NCI-H1930 (cell line): ENCODE measurements at places on chromosomes 7 and 10.

GRCh38 chr7:21884496-21884895 lies 61.2 kb downstream of the CDCA7L start:
- no peak for DNase-seq

- DNase-seq, result no peak
These were observed 597.6 kb downstream of the PARD3 start for GRCh38 chr10:34217524-34217923.

GRCh38 chr10:72834183-72834825 lies 59.2 kb upstream of the OIT3 start:
- DNase-seq, result no peak

GRCh38 chr7:26090927-26091519 lies 61.0 kb upstream of the NFE2L3 start:
- peak; percentile 10 for DNase-seq

DNA sequence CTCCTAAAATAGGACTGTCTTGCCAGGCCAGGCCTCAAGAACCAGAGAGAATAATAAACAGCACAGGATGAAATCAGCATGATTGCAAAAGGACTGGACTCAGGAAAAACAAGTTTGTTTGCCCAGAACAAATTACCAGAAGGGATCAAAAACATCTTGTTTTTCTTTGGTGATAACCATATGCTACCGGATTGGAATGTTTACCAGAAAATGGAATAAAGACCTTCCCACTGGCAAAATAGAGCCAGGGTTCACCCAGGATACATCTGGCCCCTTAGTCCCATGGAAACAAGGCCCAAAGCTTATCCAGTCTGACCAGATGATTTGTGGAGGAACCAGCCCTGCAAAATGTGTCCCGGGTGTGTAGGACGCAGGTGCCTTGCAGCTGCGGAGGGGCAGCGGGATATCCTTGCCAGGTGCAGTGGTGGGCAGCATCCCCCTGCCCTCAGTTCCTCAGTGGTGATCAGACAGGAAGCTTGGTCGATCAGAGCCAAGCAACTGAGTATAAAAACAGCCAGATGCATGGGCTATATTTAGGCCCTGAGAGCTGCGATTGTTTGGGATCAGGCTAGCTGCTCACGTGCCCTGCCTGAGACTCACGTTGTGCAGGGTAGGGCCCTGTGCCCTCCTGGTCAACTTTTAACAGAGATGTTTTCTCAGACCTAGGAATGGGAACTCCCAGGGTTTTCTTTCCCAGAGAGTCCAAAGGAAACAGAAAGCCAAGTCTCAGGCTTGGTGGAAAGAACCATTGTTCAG lies 4.6 kb upstream of the ZNF22 start:
- no peak for DNase-seq

DNA sequence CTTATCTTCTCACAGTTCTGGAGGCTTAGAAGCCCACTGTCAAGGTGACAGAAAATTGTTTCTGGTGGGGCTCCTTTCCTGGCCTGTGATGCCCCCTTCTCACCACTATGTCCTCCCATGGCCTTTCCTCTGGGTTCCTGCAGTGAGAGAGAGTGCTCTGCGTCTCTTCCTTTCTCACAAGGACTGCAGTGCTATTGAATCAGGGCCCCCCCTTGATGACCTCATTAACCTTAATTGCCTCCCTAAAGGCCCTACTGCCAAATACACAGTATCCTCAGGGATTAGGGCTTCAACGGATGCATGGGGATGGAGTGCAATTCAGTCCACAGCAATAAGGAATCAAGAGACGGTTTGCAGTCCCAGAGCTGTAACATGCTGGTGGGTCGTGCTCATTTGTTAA lies 82.0 kb upstream of the GRB10 start:
- no peak for DNase-seq

DNA sequence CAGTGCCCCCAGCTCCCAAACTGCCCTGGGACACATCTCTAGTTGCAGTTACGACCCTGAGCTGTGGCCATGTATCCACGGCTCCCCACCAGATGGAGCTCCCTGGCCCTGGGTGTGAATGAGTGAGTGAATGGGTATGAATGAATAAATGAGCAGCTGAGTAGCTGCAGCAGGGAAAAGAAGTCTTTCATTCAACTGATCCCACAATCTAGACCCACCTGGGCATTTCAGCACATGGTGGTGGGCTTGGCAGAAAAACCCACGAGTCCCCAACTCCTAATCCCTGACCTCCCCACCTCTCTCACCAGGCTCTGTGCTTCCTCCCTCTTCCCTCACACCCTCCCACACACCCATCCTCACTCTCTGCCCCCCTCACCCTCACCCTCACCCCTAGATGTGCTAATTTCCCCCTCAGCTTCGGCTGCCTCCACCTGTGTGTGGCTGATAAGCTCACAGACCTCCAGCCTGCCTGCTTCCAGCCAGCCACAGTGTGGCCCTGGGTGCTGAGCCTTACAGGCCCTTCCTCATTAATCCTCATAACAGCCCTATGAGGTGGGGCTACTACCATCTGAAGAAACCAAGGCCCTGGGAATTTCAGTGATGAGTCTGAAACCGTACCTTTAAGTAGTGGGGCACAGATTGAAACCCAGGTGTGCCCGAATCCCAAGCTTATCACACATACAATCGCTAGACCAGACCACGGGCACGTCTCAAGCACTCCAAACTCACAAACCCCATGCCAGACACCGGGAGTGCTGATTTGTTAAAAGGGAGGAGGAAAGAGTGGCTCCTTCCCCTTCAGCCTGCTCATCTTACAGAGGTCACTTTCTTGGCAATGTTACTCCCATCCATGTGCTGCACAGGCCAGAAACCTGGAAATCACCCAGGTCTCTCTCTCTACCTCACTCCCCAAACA lies 2.2 kb upstream of the ATP6V1F start:
- no peak for DNase-seq

DNA sequence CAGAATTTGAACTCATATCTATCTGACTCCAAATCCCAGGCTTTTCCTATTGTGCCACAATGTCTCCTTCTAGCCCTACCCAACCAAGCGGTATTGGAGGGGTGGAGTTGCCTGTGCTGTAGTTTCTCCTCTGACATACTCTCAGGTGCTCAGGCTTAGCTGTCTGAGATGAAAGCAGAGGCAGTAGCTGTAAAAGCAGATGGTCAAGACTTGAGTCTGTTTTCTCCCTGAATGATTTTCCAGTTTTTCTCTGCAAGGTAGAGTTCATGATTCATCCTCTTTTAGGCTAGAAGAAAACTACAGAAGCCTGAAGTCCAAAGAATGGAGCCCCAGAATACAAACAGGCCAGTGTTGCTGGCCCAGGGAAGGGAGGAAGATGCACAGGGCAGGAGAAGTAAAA lies 130.0 kb downstream of the PDE1C start:
- no peak for DNase-seq

DNA sequence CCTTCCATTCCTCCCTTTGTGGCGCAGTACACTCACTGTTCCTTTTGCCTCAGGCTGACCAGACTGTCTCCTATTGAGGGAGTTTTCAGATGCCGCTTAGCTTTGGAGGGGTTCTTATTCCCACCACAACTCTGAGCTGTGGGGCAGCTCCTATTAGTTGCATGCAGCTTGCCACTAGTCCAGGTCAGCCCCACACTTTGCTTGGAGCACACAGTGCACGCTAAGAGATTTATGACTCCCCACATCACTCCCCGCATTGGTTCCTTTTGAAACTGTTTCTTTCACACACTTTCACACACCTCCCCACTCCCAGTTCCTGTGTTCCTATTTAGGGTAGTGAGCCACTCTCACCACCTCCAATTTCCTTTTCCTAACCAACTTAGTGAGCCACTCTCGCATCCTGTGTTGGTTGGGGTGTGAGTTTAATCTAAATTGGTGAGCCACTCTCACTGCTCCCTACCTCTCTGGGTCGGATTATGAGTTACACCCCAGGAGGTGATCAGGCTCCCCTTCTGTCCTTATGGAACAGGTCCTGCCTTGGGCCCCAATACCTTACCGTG lies 10.4 kb upstream of the ZNF485 start:
- no peak for DNase-seq

- no peak for DNase-seq
These were observed 2.0 kb downstream of the BMPR1A start for GRCh38 chr10:86758189-86759072.

DNA sequence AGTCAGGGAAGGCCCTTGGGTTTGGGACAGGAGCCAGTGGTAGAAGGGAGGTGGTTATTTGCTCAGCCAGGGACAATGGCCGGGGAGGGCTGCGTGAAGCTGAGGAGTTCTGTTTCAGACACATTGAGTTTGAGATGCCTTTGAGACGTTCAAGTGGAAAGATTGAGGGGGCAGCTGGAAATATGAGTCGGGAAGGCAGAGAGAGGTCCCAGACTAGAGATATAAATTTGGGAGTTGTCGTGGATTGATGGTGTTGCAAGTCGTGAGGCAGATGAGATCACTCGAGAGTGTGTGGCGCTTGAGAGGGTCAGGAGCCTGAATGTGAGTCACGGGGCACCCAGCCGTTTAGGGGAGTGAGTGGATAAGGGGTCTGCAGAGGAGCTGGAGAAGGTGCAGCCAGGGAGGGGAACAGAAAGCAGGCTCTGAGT lies 73.3 kb downstream of the ZMIZ1 start:
- DNase-seq, result no peak

DNA sequence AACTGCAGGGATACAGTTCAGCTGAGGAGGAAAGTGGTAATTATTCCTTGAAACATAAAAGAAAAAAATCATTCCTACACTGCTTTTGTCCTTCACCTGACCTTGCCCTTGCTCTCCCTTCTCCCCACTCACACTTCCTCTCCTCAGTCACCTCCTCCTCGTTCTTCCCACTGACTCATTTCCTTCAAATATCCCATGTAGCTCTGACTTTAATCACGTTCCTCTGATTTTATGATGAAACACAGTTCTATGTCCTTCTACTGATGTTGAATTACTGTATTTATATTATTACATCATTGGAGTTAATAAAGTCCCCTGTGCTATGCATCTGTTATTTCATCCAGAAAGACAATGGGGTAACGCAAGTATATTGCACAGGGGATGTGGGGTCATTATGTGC lies 575.6 kb downstream of the POM121L12 start:
- no peak for DNase-seq

DNA sequence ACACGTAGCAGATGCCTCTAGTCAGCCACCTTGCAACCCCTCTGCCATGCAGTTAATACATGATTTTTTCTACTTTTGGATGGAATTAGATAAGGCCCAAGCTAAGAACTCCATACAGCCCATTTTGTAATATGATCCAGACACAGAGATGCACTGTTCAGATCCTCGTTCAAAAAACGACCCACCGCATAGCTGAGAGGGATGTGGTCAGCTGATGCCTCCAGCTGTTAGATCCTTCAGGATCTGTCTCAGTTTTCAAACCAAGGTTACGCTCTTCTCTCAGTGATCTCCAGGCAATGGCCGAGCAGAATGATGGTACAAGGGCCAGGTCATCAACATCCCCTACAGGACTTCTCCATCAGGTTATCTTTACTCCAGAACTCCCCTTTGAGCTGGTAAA lies 881.7 kb upstream of the C7orf33 start:
- no peak for DNase-seq

DNA sequence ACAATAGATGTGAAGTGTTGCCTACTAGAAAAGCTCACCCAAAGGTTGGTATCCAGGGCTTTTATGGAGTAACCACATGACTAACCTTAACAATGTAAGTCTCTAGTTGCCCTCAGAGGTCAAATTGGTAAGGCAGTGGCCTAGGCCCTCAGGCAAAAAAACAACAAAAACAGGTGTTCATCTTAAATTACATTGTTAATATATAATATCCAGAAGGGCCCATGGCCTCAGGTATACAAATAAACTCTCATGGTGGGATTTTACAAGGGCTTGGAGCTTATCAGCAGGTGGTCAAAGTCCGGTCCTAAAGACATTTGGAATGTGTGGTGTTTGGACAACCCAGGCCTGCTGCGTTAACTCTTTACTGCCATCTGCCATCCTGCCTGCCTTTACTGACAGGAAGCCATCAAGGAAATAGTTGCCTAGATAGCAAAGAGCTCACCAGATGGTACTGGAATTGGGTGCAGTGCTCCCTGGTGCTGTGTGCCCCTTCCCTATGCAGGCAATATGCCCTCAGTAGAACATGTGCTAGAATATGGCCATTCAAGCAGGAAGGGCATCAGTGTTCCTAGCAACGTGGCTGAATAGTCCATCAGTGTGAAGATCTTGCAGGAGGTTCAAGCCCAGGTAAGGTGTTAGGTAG lies 36.2 kb downstream of the TOMM7 start:
- DNase-seq, result no peak

GRCh38 chr10:8439040-8439439 lies 384.6 kb downstream of the GATA3 start:
- no peak for DNase-seq

- no peak for DNase-seq
These were observed 136.9 kb downstream of the KCNMA1 start for GRCh38 chr10:77500754-77501151.

- no peak for DNase-seq
These were observed 856.2 kb downstream of the SORCS1 start for GRCh38 chr10:106308284-106308683.

- no peak for DNase-seq
These were observed 56.5 kb downstream of the MMRN2 start for GRCh38 chr10:86900955-86901354.

DNA sequence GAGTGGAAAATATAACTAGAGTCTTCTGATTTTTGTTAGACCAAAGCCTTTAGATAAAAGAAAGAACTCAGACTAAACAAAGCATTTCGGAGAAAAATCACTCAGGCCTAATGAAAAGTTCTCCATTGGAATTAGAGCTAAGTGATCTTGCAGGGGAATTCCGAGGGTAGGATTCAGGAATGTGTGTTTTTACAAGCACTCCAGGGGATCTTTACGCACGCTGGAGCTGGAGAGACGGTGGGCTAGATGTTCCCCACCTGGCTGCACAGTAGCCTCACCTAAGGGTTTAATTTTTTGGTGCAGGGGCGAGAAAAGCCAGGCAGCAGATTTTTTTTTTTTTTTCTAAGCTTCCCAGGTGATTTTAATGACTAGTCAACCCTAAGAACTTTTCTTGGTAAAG lies 7.9 kb upstream of the PAPSS2 start:
- DNase-seq, result no peak

- no peak for DNase-seq
These were observed 68.1 kb downstream of the VPS41 start for GRCh38 chr7:38840736-38841460.

DNA sequence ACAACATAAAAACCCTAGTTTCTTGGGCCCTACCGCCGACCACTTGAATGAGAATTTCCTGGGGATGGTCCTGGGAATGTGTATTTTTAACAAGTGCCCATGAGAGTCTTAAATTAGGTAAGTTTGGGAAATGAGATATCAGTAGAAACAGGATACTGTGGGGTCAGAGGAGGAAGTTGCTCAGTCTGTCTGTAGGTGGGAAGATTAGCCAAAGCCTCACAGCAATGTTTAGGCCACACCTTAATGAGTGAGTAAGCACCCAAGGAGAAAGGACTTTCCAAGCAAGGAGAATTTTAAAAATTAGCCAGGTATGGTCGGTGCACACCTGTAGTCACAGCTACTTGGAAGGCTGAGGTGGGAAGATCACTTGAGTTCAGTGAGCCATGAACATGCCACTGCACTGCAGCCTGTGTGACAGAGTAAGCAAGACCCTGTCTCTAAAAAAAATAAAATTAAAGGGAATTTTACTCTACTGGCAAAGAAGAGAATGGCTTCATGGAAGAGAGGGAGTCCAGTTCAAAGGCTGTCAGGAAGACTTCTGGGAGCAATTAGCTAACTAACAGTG lies 31.9 kb downstream of the PAPSS2 start:
- no peak for DNase-seq

GRCh38 chr7:5702876-5703571 lies 78.4 kb downstream of the RNF216 start:
- DNase-seq, result no peak

- DNase-seq, result no peak
These were observed 67.6 kb downstream of the MCU start for GRCh38 chr10:72759584-72759983.
